NCI-H1930 (cell line): ENCODE measurements at places on chromosomes 12 and 14.

GRCh38 chr12:94980577-94980976, 22.9 kb downstream of the NDUFA12 start:
- no peak for DNase-seq

- no peak for DNase-seq
Observed at GRCh38 chr14:24426912-24427536, 2.4 kb downstream of the CBLN3 start.

GRCh38 chr12:14965221-14965620, 3.8 kb upstream of the ARHGDIB start:
- no peak for DNase-seq

GRCh38 chr14:74684434-74684833, 28.4 kb downstream of the AREL1 start:
- DNase-seq: no peak

DNA sequence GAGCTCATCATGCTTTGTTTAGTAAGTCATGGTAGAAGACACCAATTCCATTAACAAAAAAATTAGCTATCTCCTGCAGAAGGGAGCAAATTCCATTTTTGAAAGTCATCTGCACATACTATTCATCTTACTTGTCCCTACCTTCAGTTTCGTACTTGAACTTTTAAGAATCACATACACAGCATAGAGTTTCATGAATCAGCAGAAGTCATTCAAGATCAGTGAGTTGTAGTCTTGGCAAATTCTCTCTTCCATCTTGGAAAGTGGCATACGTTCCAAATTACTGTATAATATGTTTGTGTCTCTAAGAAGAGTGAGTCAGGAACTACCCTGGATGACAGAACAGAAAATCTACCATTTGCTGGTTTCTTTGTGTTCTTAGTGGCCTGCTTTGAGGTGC, 14.1 kb downstream of the VRK1 start:
- no peak for DNase-seq

DNA sequence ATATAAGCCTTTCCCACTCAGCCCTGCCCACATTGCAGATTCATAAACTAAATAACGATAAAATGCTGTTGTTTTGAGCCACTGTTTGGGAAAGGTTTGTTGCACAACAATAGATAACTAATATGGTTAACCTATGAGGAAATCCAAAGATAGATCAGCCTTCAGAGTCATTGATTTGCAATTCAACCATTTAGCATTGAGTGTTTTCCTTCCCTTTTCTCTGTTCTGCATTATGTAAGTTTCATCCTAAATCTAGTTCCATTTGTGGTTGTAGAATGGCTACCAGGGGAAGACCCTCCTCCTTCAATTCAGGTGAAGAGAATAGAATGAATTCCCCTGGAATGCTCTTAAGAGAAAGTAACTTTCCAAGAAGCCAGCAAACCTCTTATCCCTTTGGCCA, 19.6 kb downstream of the TC2N start:
- no peak for DNase-seq

GRCh38 chr12:2800046-2800570, 5.3 kb downstream of the FKBP4 start:
- DNase-seq: no peak

DNA sequence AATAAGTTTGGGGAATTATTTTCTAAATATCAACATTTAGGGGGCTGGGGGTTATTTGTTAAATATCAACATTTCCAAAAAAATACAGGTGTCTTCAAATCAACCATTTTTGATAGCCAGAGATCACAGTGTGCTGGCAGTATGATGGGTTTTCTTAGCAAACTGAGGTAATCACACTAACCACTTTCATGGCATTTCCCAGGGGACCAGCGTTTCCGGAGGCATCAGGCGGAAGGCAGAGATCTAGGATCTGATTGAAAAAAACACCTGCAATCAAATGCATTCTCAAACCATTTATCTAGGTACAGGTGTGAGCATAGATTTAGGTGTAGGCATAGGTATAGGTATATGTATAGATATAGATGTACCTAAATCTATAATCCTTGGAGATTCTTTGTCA, 34.6 kb downstream of the GLRX5 start:
- DNase-seq: no peak

- no peak for DNase-seq
Observed at GRCh38 chr12:101612160-101612916, 17.6 kb downstream of the MYBPC1 start.

DNA sequence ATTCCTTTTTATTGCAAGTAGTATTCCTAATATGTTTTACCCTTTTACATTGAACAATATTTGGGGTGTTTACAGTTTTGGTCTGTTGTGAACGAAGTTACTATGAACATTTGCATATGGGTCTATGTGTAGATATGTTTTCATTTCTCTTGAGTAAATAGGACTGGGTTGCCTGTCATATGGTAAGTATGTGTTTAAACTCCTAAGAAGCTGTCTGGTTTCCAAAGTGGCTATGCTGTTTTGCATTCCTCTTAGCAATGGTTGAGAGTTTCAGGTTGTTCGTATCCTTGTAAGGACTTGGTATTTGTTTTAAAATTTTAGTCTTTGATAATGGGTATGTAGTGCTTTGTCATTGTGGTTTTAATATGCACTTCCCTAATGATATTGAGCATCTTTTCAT, 6.3 kb downstream of the METAP2 start:
- DNase-seq: no peak

DNA sequence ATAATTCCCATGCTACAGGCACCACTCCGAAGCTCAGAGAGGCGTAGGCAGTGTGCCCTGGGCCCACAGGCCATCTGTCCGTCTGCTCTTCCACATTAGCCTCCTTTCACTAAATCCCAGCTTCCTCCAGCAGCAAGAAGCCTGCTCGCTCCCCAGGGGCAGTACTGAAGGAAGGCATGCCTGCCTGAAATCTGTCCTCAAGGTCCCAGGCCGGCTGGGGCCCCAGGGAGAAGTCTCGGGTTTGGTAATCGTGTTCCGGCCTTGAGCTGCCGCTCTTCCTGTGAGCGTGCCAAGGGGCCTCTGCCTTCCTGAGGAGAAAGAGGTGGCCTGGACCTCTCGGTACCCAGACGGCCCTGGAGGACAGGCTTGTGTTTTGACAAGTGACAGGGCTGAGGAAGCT, 15.2 kb upstream of the DLK1 start:
- DNase-seq: no peak

GRCh38 chr12:176321-177181, 37.4 kb downstream of the SLC6A12 start:
- DNase-seq: no peak

DNA sequence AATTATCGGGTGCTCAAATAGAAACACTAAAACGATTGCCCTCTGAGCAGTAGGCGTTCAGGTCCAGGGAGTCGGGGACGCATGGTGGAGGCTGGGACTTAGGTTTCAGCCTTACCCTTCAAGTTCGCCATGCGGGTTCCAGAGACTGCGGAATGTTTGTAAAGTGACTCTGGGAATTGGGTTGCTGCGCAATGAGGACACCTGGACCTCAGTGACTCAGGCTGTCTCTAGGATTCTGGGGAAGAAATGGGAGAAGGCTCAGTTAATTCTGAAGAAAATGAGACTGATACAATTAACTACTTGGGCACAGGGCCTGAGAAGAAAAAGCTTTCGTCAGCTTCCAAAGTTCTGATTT, 1.1 kb downstream of the LGALS3 start:
- no peak for DNase-seq
